K562 (cell line): ENCODE measurements at places on chromosomes 1 and 21. TPM values are rescaled to one million over a fixed set of nuclear protein-coding genes. Genes with fewer than 3 reads are reported as not detected.

Gene GRIK1
- 0.44 and 0.67 TPM in 2 replicates for total RNA-seq

Gene EGLN1
- total RNA-seq, result 24.6 and 25.0 TPM in 2 replicates

DNA sequence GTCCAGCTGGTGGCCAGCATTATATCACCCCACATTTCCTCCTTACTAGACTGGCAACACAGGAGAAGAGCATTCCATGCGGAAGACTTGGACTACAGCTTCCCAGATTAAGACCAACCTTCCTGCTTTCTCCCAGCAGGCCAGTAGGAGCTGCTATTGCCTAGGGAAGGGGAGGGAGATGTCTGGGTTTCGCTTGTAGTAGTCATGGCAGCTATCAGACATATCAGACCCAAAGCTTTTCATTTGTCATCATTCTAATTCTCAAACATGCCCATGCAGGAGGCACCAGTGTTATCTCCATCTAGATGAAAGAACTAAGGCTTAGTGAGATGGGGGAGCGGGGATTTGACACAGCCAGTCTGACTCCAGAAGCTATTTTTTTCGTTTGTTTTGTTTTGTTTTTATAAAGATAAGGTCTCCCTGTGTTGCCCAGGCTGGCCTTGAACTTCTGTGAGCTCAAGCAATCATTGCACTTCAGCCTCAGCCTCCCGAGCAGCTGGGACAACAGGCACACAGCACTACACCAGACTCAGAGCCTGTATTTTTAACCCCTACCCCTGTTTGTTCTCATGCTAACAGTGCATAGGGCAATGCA lies 4.5 kb downstream of the PLA2G2A start:
- H3K36me3 ChIP-seq, result no peaks in the 10 kb centered on the region
- H3K27me3 ChIP-seq, result peaks cover 40% of the 10 kb centered on the region
- H3K27ac ChIP-seq, result no peak overlapping the region
- DNase-seq, result peak; percentile 60

- peaks cover 64% of the 10 kb centered on the region for H3K36me3 ChIP-seq
- H3K27me3 ChIP-seq, result no peaks in the 10 kb centered on the region
- no peaks in the 10 kb centered on the region for H3K4me1 ChIP-seq
- DNase-seq, result peak; percentile 48
Measured at GRCh38 chr1:201876148-201876818, 12.4 kb upstream of the SHISA4 start.

DNA sequence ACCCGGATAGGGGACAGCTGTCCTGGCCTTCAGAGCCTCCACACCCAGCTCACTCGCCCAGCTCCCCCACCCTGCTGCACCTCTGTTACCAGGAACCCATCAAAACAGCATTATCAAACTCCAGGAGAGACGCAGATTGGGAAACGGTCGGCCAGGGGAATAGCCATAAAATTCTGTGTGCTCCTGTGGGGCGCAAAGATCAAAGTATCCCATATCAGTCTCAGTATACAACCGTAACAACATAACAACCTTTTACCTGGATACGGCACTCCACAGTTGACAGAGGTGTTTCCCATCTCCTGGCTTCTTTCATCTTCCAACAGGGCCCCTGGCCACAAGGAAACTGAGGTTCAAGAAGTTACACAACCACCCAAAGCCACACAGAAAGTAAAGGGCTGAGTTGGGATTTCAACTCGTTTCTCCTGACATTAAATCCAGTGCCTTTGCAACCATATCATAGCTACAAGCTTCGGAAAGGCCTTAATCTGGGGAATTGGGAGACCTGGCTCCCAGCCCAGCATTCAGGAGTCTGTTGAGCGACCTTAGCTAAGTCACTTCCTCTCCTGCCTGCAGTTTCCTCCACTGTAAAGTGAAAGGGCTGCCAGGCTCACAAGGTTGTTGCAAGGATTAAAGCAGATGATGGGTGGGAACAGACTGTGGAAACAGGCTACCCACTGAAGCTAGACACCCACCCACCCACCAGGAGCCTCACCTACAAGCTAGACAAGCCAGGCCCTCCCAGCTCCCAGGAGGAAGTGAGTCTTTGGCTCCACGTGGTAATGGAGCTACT lies 8.1 kb upstream of the EPHB2 start:
- H3K27ac ChIP-seq, result no peak overlapping the region
- no peak overlapping the region for H3K4me3 ChIP-seq
- H3K4me1 ChIP-seq, result no peaks in the 10 kb centered on the region; the same call in 2 of the 3 replicates
- DNase-seq, result no peak
- no peaks in the 10 kb centered on the region; the same call in 2 of the 3 replicates for H3K27me3 ChIP-seq
- no peaks in the 10 kb centered on the region for H3K36me3 ChIP-seq
